ENCODE measurements at places on chromosomes 12 and 14. TPM values are rescaled to one million over a fixed set of nuclear protein-coding genes. Genes with fewer than 3 reads are reported as not detected.

The PTPRB gene
- total RNA-seq: 0.25 TPM

The RNASE7 gene
- total RNA-seq: not detected

The DCN gene
- total RNA-seq: 0.92 TPM

The TFCP2 gene
- total RNA-seq: 8.2 TPM

The TAS2R30 gene
- total RNA-seq: 4.1 TPM

DNA sequence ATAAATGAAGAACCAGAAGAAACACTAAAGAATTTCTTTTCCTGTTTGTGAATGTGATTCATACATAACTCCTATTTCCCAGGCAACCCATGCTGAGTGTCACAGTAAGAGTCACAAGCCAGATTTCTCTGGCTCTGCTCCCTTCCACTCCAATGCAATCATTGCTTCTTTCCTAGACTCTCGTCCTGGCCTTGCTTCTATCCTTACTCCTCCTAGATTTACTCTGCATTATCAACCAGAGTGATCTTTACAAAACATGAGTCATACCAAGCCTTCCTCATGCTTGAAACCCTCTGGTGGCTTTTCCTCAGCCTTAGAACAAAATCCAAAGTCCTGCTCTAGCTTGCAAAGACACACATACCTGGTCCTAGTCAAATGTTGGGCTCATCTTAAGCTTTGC, 13.3 kb downstream of the IL22 start:
- peak; percentile 82 for DNase-seq

- no peak for DNase-seq
Observed at GRCh38 chr12:123102366-123102765, 48.5 kb downstream of the PITPNM2 start.

- DNase-seq: no peak
Observed at GRCh38 chr14:41662780-41663472, 56.2 kb downstream of the LRFN5 start.

Measured in cardiac muscle cell (in vitro differentiated cells and primary cell).